ENCODE measurements at places on chromosomes 2 and 18.

DNA sequence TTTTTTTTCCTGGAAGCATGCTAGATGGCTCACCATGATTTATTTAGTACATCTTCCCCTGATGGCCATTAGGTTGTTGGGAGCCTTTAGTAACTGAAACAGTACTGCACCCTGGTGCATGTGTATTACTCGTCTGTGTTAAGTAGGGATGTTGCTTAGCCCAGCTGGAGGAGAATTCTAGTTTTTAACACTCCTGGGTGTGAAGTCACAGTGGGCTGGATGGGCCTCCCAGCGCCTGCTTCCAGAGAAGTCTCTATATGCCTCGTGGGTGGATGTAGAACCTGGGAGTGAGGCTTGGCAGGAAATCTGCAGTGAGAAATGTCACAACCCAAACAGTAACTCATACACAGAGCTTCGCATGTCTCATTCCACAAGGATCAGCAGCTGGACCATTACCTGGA lies 28.9 kb upstream of the NT5DC4 start:
- DNase-seq = no peak

DNA sequence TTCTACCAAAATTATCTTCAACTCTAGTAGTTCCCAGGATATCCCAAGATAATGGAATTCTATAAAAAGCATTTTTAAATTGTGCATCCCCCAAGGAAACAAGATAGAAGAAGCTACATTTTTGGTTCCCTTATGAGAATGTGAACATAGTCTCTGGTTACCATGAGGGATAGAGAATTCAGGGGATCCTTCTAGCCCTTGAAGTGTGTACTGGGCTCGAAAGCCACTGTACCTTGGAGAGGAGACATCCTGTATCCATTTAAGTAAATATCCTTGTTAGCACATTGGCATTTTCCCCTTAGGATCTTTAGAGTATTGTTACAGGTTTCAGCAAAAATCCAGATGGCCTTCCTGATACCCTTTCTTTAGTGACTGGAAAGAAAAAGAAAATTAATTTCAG lies 228.5 kb downstream of the RTP5 start:
- DNase-seq = no peak

DNA sequence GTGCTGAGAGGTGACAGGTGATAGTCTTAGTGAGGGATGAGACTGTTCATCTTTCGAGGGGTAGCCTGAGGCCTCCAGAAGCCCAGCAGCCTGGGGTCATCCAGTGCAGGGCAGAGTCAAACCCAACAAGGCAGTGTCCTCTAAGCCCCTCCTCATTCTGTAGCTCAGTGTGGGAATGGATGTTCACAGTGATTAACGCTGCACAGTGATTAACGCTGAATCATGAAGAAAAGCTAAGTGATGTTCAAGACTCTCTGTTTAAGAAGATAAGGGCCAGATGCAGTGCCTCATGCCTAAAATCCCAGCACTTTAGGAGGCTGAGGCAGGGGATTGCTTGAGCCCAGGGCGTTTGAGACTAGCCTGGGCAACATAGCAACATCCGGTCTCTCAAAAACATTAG lies 56.3 kb upstream of the LAPTM4A start:
- no peak for DNase-seq

DNA sequence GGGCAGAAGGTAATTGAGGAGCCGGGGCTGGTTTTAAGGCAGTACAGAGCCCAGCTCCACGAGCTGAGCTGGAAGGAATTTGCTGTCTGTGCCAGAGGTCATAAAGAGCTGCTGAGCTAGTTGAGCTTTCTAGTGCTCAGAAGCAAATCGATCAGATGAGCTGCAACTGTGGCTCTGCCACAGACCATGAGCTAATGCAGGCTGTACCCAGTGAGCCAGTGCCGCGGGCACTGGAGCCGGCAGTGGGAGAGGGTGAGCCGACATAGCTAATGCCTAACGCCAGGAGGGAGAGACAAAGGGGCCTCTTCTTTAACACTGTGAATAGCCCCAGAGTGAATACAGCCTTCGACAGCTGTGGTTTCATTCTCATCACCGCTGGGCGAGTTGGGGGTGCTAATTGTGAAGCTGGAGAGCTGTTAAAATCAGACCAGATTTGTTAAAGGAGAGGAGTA lies 410.1 kb upstream of the TCF4 start:
- DNase-seq = no peak

DNA sequence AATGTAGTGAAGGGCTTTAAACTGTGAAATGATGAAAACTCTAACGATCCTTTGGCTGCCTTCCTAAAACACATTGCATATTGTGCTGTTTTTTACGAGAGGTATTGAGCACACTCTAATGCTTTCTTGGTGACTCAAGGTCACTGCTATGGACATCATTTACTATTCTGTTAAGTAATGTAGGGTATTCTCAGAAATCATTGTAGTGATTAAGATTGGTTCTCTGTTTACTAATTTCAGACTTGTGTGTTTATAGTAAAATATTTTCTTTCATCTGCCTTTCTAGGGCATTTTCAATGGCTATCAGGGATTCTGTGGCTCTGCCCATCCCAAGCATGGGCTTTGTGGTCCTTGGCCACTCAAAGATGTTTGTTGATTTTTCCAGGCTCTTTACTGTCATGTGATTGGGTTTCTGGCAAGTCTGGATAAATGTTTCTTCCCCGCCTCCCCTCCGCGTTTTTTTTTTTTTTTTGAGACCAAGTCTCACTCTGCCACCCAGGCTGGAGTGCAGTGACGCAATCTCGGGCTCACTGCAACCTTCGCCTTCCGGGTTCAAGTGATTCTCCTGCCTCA lies 29.3 kb downstream of the UBE2F start:
- no peak for DNase-seq

DNA sequence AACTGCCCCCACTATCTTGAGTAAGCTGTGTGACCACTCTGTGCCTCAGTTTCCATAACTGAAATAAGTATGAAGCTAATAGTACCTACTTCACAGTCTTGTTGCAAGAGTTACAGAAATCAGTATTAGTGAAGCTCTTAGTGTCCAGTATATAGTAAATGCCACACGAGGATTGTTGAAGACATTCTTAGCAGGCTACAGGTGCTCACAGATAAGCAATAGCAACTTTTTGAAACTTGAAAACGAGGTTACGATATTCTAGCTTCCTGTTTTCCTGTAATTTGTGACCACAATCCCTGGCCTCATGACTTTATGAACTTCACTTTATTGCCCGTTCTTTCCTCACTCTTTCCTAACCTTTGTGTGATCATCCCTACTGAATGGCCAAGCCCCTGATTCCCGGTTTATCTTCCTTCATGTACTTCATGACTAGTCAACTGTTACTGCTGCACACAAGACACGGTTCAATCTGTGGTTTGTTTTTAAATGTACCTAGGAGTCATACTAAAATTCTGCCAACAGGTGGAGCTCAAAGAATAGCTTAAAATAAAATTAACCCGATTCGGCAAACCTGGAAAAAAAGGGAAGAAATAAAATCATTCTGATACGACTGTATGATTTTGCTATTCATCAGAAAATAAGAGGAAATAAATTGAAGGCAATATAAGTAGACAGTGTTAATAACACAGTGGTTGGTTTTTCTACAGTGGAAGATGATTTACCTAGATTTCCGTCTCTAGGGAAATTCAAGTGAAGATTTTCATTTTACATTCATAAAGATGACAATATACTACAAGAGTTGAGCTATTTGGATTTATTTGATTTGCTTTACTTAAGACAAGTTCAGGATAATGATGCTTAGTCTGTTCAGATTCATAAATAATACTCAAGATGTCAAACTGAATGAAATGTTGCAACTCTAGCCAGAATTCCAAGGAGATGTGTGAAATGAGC lies 38.1 kb upstream of the STAT1 start:
- no peak for DNase-seq

DNA sequence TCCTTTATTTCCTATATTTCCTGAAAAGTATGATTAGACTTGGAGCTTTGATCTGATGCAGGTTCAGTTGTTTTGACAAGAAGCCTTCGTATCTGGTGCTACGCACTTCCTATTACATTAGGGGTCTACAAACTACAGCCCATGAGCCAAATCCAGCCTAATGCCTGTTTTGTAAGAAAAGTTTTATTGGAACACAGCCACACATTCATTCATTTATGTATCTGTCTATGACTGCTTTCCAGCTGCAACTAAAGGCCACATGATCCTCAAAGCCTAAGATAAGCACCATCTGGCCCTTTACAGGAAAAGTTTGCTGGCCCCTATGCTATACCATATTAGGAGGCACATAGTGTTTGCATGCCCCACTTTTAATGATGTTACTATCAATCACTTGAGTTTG lies 26.0 kb downstream of the EIF2AK3 start:
- DNase-seq = no peak

DNA sequence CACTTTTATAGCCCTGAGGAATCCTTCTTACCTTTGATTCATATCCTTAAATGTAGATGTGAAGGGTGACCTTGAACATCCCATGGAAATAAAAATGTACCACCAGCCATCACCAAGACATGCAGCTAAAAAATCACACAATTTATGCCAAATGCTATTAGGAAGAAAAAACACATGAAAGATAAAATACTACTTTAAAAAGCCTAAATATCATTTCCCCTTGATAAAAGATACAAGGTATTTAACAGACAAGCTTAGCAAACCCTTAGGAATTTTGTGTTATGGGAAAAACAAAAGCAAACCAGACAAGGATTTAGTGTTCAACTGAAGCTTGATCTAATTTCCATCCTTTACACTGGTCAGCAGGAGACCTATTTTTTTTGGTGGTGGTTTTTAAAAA lies 255.0 kb downstream of the ICOS start:
- no peak for DNase-seq

GRCh38 chr2:191598296-191598695 lies 79.6 kb upstream of the NABP1 start:
- no peak for DNase-seq

DNA sequence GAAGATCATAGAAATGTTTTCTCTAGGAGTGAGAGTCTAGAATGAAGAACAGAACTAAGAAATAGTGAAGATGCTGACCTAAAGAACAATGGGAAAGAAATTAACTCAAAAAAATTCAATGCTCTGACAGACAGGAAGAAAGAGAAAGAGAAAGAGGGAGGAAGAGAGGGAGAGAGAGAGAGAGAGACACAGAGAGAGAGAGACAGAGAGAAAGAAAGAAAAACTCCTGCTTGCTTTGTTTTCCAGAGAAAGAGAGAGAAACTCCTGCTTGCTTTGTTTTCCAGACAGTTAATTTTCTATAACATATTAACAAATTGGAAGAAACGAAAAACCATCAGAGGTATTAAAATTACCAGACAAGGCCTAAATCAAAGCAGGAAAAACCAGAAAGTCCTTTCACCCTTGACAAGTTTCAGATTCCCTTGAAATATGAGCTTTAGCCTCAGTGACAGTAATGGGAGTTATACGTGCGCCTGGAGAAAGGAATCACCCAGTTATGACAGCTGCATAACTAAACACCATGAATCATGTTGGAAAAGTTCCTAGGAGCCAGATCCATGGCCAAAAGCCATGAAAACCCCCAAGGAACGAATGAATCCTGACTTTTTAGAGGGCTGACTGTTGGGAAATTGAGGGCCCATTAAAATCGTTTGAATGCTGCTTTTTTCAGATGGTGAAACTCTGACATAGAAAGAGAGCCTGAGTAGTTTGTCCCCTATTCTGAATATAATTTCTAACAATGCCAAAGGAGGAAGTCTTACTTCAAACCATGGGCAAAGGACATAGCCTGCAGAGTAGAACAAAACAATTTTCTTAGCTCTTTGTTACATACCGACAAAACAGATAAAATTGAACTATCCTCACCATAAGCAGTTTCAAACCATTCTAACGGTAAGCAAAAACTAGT lies 228.6 kb upstream of the CHST9 start:
- DNase-seq = no peak

DNA sequence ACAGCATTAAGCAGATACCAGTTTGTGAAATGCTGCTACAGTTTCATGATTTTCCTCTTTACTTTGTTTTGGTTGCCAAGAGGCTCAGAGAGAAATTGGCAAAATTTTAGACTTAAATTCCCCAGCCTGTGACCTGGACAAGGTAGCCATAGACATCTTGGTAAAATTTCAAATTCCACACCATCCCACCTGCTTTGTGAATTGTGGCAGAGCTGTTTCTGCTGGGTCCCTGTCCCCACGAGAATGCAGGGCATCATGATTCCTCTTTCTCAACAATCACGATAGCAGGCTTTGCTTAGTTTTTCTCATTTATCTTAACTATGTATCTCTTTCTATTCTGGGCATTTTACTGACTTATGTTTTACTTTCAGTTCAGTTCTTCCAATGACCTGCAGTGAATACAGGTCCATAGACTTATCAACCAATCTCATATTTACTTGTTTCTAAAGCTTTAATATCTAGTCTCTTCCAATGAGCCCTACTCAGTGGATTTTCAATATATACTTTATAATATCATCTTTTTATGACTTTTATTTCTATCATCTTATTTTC lies 351.6 kb downstream of the SOCS6 start:
- no peak for DNase-seq

- no peak for DNase-seq
Measured at GRCh38 chr18:24793742-24794141, 333.3 kb downstream of the HRH4 start.

- DNase-seq = no peak
Measured at GRCh38 chr2:204143216-204144014, 206.9 kb downstream of the ICOS start.

- no peak for DNase-seq
Measured at GRCh38 chr2:149225446-149225845, 104.9 kb upstream of the LYPD6 start.

DNA sequence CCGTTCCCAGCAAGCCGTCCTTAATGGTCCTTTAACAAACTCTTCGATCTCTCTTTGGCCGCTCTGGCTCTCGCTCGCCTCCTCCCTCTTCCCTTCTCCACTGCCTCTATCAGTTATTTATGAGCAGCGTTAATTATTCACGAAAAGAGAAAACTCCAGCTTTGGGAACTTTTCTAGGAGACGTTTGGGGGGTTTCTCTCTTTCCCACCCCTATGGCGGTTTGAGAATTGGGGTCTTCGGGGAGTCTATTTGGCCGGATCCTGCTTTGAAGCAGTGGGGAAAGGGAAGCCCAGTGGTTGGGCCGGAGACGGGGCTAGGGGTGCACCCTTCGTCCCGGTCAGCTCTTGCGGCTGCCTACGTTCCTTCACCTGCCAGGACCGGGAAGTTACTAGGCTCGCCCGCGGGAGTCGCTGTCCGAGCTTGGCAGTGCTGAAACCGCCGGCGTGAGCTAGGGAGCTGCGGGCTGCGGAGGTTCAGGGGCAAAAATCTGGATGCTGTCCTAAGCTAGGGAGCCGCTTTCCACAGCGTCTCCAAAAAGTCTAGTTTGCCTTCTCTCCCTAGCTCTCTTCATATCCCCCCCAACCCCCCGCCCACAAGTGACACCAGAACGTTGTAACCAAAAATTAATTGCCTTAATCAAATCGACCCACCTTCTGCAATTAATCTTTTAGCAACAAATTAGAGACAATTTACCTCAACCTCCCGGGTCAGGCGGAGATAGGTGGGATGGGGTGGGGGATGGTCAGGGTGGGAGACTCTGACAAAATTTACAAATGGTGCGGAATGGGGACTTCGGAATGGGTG lies 8.9 kb upstream of the SKOR2 start:
- no peak for DNase-seq

GRCh38 chr2:100233061-100233460 lies 89.2 kb downstream of the LONRF2 start:
- DNase-seq = no peak

- DNase-seq = no peak
Measured at GRCh38 chr2:119841550-119841949, 81.8 kb downstream of the PTPN4 start.
